Thymus (tissue), 14 donors: ENCODE measurements at places on chromosomes 13 and 19. TPM values are rescaled to one million over a fixed set of nuclear protein-coding genes. Genes with fewer than 3 reads are reported as not detected.

DNA sequence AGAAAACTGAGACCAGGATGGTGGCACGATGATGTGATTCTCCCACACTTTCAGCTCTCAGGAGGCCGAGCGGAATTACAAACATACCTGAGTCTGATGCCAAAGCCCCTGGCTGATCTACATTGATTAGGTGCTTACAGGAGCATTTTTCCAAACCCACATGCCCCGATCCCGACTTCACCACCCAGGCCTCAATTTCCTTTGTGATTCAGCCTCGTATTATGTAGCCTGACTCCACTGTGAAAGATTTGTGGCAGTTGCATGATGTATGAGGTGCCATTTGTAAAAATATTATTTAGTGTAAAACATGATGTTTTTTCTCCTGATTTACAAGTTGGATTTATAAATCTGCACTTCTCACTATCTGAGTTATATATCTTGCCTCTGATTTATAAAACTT, 118.0 kb downstream of the TSHZ3 start:
- H3K27me3 ChIP-seq: no peaks in the 10 kb centered on the region
- no peak overlapping the region for H3K4me3 ChIP-seq
- DNase-seq: no peak
- no peaks in the 10 kb centered on the region for H3K36me3 ChIP-seq
- no peak overlapping the region for H3K27ac ChIP-seq

GRCh38 chr13:74046431-74046830, 87.8 kb downstream of the KLF12 start:
- no peaks in the 10 kb centered on the region for H3K27me3 ChIP-seq
- peaks cover 3% of the 10 kb centered on the region for H3K36me3 ChIP-seq
- no peaks in the 10 kb centered on the region for H3K4me1 ChIP-seq
- DNase-seq: no peak
- no peak overlapping the region for H3K27ac ChIP-seq

DNA sequence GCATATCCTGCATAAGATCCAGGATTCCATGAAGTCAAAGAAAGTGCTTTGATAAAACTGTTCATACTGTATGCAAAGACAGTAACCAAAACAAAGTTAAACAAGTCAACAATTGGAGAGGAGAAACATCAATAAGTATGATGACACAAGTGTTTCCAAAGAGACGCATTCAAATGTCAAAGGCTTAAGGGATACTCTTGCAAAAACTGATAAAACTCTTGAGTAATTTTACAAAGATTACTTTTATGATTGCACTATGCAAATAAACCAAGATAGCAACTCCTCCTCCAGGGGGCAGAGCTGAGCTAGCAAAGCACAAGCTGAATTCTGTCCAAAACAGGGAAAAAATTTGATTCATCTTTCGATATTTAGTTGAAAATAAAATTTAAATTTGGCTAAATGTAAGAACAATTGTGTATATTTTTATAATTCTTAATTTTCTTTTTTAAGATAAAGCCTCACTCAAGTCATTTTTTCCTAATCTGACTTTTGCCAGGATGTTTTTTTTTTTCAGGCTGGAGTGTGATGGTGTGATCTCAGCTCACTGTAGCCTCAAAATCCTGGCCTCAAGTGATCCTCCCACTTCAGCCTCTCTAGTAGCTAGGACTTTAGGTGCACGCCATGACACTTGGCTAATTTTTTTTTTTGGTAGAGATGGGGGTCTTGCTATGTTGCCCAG, 84.0 kb downstream of the MZT1 start:
- H3K27me3 ChIP-seq: no peaks in the 10 kb centered on the region
- H3K27ac ChIP-seq: no peak overlapping the region
- H3K36me3 ChIP-seq: no peaks in the 10 kb centered on the region
- H3K4me1 ChIP-seq: no peaks in the 10 kb centered on the region
- no peak overlapping the region for H3K4me3 ChIP-seq

GRCh38 chr13:70249332-70250064, 141.2 kb upstream of the KLHL1 start:
- no peaks in the 10 kb centered on the region for H3K27me3 ChIP-seq
- H3K4me1 ChIP-seq: no peaks in the 10 kb centered on the region
- no peak for DNase-seq
- no peaks in the 10 kb centered on the region for H3K36me3 ChIP-seq

- no peak for DNase-seq
- no peak overlapping the region for H3K4me3 ChIP-seq
- no peaks in the 10 kb centered on the region for H3K27me3 ChIP-seq
- no peaks in the 10 kb centered on the region for H3K36me3 ChIP-seq
Observed at GRCh38 chr19:13240312-13241022, 90.3 kb downstream of the IER2 start.

- peaks cover 11% of the 10 kb centered on the region for H3K4me1 ChIP-seq
- DNase-seq: peak; percentile 50
- no peaks in the 10 kb centered on the region for H3K27me3 ChIP-seq
Observed at GRCh38 chr19:15449620-15450527, at the start of gene WIZ. Gene WIZ (minus strand): TSS chr19:15449956. CDS start chr19:15448307, 1,649 bp downstream.

- DNase-seq: peak; percentile 70
- peak overlapping the region; percentile 52 for H3K27ac ChIP-seq
Observed at GRCh38 chr19:45645631-45646344, 6.6 kb upstream of the EML2 start.

GRCh38 chr19:45187421-45188100, 9.0 kb downstream of the BLOC1S3 start:
- no peaks in the 10 kb centered on the region for H3K36me3 ChIP-seq
- H3K27me3 ChIP-seq: no peaks in the 10 kb centered on the region
- H3K4me3 ChIP-seq: no peak overlapping the region

GRCh38 chr19:5547881-5548280, 19.9 kb downstream of the TINCR start:
- H3K27me3 ChIP-seq: no peaks in the 10 kb centered on the region
- peaks cover 6% of the 10 kb centered on the region for H3K4me1 ChIP-seq
- H3K4me3 ChIP-seq: no peak overlapping the region
- no peak overlapping the region for H3K27ac ChIP-seq
- no peak for DNase-seq

DNA sequence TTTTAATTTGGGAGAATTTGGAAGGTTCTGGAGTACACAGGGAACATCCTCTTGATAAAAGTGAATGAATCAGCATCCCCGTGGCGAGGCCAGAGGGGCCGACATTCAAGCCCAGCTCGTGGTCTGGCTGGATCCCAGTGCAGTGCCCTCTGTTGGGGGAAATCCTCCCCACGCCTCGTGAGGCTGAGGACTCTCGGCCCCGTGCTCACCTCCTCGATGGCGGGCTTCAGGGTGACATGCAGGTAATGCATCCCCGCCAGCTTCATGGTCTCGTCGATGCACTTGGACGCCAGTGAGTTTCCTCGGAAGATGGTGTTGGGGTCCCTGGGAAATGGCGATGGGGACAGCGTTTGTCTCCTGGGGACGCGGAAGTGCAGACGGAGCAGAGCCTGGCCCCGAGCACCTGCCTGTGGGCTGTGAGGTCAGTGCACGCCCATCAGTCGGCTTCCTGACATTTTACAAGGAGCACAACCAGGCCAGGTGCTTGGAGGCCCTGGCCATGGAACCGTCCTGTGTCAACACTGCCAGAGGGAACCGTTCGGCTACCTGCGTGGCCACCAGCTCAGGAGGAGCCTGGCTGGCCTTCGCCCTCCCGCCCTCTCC, 43.3 kb upstream of the C13orf46 start:
- H3K4me3 ChIP-seq: no peak overlapping the region
- H3K36me3 ChIP-seq: peaks cover 74% of the 10 kb centered on the region
- no peak for DNase-seq
- no peak overlapping the region for H3K27ac ChIP-seq
- H3K4me1 ChIP-seq: no peaks in the 10 kb centered on the region

DNA sequence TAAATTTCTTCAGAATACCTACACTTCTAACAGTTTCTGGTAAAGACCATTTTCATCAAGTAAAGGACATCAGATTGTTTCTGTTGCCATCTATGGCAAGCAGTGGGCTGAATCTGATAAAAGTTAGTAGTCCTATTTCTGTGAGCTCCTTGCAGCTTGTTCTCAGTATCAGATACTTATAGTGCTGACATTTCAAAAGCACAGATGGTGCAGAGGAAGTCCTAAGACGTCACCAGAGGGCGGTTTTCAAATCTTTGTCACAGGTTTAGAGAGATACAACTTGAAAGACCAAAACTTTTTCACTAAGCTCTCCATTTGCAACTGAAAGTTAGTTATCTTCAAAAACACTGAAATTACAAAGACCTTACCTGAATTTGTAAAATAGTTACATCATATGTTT, 719.8 kb downstream of the SLITRK1 start:
- H3K27ac ChIP-seq: no peak overlapping the region
- no peaks in the 10 kb centered on the region for H3K36me3 ChIP-seq
- no peaks in the 10 kb centered on the region for H3K27me3 ChIP-seq

GRCh38 chr19:33819880-33820781, 23.5 kb downstream of the KCTD15 start:
- peaks cover 14% of the 10 kb centered on the region for H3K27me3 ChIP-seq
- no peaks in the 10 kb centered on the region for H3K36me3 ChIP-seq
- peak; percentile 28 for DNase-seq
- H3K27ac ChIP-seq: peak overlapping the region; percentile 40

GRCh38 chr19:37506387-37507166, at the start of gene ZNF793:
Gene ZNF793 (plus strand): TSS chr19:37506939. CDS start chr19:37523440, 16,501 bp downstream.
- H3K27me3 ChIP-seq: no peaks in the 10 kb centered on the region
- peak within 1 kb of the TSS; percentile 48 for H3K4me3 ChIP-seq
- H3K4me1 ChIP-seq: no peaks in the 10 kb centered on the region
- H3K27ac ChIP-seq: peak within 1 kb of the TSS; percentile 95
- peak; percentile 84 for DNase-seq
- no peaks in the 10 kb centered on the region for H3K36me3 ChIP-seq

- no peaks in the 10 kb centered on the region for H3K27me3 ChIP-seq
- H3K36me3 ChIP-seq: no peaks in the 10 kb centered on the region
Observed at GRCh38 chr13:71546881-71547280, 320.1 kb downstream of the DACH1 start.

GRCh38 chr19:29074579-29074978, 138.4 kb downstream of the UQCRFS1 start:
- H3K4me3 ChIP-seq: no peak overlapping the region
- no peaks in the 10 kb centered on the region for H3K36me3 ChIP-seq
- H3K4me1 ChIP-seq: no peaks in the 10 kb centered on the region

DNA sequence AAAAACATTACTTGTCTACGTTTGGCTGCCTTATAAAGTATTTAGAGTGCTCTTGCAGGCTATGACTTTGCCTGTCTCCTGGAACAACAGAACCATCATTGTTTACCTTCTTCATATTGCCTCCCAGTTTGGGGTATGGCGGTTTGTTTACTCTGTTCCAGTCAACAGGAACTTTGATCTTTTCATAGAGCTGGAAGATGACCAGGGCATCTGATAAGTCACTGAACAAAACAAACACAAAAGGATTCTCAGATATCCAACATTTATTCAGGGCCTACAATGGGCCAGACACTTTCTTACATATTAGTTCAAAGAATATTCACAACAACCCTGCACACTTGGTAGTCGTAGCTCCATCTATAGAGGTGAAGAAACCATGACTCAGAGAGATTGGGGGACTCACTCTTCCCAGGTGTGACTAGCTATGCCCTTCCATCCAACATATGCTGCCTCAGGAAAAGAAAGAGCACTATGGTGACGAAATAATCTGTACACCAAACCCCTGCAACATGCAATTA, 38.4 kb upstream of the CPB2 start:
- peaks cover 89% of the 10 kb centered on the region for H3K36me3 ChIP-seq
- no peaks in the 10 kb centered on the region for H3K27me3 ChIP-seq
- H3K27ac ChIP-seq: no peak overlapping the region
- no peak for DNase-seq
- no peak overlapping the region for H3K4me3 ChIP-seq

GRCh38 chr13:34128661-34129060, 310.7 kb downstream of the RFC3 start:
- H3K27ac ChIP-seq: no peak overlapping the region
- no peak for DNase-seq
- no peak overlapping the region for H3K4me3 ChIP-seq
- H3K4me1 ChIP-seq: no peaks in the 10 kb centered on the region
- H3K27me3 ChIP-seq: no peaks in the 10 kb centered on the region
- no peaks in the 10 kb centered on the region for H3K36me3 ChIP-seq

DNA sequence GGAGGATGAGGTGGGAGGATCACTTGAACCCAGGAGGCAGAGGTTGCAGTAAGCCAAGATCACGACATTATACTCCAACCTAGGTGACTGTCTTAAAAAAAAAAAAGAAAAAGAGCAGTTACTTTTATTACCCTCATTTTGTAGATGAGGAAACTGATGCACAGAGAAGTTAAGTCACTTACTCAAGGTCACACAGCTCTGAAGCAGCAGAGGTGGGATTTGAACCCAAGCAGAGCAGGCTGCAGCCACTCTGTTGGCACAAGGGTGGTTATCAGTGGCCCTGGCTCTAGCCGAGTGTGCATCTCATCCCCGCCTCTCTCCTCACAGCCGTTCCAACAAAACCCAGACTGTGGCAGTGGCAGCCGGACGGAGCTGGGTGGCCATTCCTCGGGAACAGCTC, 7.6 kb downstream of the IL27RA start:
- no peaks in the 10 kb centered on the region for H3K27me3 ChIP-seq
- H3K4me3 ChIP-seq: no peak overlapping the region
- H3K27ac ChIP-seq: no peak overlapping the region

GRCh38 chr13:97810152-97810551, 143.3 kb upstream of the IPO5 start:
- no peaks in the 10 kb centered on the region for H3K36me3 ChIP-seq
- H3K4me1 ChIP-seq: no peaks in the 10 kb centered on the region
- no peak overlapping the region for H3K4me3 ChIP-seq
- H3K27me3 ChIP-seq: no peaks in the 10 kb centered on the region

- H3K4me3 ChIP-seq: no peak overlapping the region
- DNase-seq: no peak
- no peaks in the 10 kb centered on the region for H3K36me3 ChIP-seq
Observed at GRCh38 chr19:2154587-2155075, 3.3 kb upstream of the AP3D1 start.

DNA sequence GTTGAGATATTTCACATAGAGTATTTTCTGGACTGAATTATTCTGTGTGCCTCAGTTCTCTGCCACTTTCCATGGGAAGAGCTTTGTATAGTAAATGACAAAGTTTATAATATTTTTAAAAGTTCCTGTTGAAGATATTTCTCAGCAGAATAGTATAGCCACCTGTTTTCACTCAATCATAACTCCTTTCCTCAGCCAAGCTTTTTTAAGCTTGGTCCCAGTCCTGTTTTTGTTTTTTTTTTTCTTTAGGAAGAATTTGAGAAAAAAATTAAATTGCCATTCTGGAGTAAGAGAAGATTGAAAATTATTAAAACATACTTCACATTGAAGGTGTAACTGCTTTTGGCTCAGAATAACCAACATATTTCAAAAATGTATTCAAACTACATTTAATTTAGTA, 55.5 kb downstream of the ENOX1 start:
- H3K27me3 ChIP-seq: no peaks in the 10 kb centered on the region
- no peak overlapping the region for H3K4me3 ChIP-seq
- no peaks in the 10 kb centered on the region for H3K4me1 ChIP-seq
- no peaks in the 10 kb centered on the region for H3K36me3 ChIP-seq

- H3K27ac ChIP-seq: no peak overlapping the region
- peaks cover 10% of the 10 kb centered on the region for H3K36me3 ChIP-seq
- no peak for DNase-seq
- H3K4me3 ChIP-seq: no peak overlapping the region
Observed at GRCh38 chr13:41809962-41810361, 150.9 kb downstream of the VWA8 start.

- DNase-seq: no peak
- no peak overlapping the region for H3K4me3 ChIP-seq
- H3K36me3 ChIP-seq: no peaks in the 10 kb centered on the region
- H3K4me1 ChIP-seq: no peaks in the 10 kb centered on the region
- no peaks in the 10 kb centered on the region for H3K27me3 ChIP-seq
Observed at GRCh38 chr19:31659897-31660210, 310.6 kb upstream of the TSHZ3 start.

Gene CEACAM3
- 1.5 TPM for polyA plus RNA-seq

Gene NEK3
- polyA plus RNA-seq: 41.9 TPM

Gene COX7A1
- 40.4 TPM for polyA plus RNA-seq

Gene LGI4
- polyA plus RNA-seq: 9.8 TPM

Gene MTUS2
- polyA plus RNA-seq: 0.18 TPM

Gene ALOX5AP
- 36.9 TPM for polyA plus RNA-seq

Gene PALM
- 11.7 TPM for polyA plus RNA-seq
